ENCODE measurements at places on chromosomes 5 and 9. TPM values are rescaled to one million over a fixed set of nuclear protein-coding genes. Genes with fewer than 3 reads are reported as not detected.

RNF208 gene
- 16.3 TPM for polyA plus RNA-seq

ST6GALNAC4 gene
- polyA plus RNA-seq, result 15.6 TPM

SMIM3 gene
- polyA plus RNA-seq, result 24.4 TPM

MCC gene
- 33.5 TPM for polyA plus RNA-seq

SHISAL2B gene
- not detected for polyA plus RNA-seq

- no peak for DNase-seq
Observed at GRCh38 chr5:59767211-59767605, 126.3 kb downstream of the PDE4D start.

TMEM215 gene
- 0.26 TPM for polyA plus RNA-seq

GRCh38 chr5:81314581-81314980 lies 13.2 kb downstream of the ZCCHC9 start:
- DNase-seq, result no peak

DNA sequence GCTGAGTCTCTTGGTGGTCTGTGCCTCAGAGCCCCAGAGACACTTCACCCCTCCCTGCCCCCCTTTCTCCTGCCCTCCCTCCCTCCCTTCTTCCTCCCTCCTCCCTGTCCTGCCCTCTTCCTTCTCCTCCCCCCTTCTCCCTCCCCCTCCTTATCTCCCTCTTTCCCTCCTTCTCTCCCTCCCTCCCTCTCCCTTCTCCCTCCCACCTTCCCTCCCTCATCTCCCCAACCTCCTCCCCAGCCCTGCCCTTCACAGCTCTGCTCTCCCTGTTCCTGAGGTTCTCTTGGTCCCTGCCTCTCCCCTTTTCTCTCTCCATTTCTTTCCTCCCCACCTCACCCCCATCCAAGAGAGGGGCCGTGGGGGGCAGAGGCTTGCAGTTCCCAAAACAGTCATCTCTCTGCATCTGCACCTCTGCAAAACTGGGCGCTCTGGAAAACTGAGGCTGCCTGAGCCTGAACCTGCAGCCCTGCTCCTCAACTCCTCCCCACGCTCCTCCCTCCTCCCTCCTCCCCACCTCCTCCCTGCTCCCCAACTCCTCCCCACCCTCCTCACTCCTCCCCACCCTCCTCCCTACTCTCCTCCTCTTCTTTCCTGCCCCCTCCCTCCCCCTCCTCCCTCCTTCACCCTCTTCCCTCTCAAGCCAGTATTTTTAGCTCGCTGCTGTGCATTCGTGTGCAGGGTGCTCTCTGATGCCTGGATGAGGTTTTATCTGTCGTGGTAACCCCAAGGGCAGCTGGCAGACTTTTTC lies 219.1 kb downstream of the C9orf50 start:
- DNase-seq, result no peak

DNA sequence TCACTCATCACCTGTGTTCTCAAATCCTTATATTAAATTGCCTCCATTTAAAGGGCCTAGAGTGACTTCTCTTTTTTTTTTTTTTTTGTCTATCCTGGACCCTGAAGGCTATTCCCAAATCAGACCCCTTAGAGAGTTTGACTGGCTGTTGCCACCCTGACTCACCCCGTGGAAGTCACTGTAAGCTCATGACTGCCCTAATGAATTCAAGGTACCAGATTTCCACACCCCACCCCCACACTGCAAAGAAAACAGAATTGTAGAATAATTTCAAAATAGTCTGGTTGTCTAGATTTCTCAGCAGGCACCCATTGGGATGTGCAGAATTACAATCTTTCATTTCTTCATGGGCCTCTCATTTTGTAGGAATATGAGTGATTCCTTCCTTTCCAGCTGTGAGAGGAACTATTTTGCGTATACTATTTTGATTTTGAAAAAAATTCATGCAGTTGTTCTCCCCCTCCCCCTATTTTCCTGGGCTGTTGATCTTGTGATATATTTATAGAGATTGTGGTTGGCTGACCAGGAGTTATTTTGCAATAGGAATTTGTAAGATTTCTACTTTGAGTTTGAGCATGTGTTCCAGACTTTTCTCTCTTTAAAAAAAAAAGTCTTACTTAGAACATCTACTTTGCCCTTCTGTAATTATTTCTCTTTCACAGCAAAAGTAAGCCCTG lies 79.1 kb downstream of the ZNF618 start:
- no peak for DNase-seq

SLC35A4 gene
- 87.5 TPM for polyA plus RNA-seq

GRCh38 chr9:108125625-108126024 lies 636.1 kb upstream of the KLF4 start:
- no peak for DNase-seq

GRCh38 chr5:106956886-106957285 lies 713.9 kb downstream of the EFNA5 start:
- no peak for DNase-seq

- DNase-seq, result no peak
Observed at GRCh38 chr5:172713113-172713808, 57.7 kb downstream of the DUSP1 start.

DNA sequence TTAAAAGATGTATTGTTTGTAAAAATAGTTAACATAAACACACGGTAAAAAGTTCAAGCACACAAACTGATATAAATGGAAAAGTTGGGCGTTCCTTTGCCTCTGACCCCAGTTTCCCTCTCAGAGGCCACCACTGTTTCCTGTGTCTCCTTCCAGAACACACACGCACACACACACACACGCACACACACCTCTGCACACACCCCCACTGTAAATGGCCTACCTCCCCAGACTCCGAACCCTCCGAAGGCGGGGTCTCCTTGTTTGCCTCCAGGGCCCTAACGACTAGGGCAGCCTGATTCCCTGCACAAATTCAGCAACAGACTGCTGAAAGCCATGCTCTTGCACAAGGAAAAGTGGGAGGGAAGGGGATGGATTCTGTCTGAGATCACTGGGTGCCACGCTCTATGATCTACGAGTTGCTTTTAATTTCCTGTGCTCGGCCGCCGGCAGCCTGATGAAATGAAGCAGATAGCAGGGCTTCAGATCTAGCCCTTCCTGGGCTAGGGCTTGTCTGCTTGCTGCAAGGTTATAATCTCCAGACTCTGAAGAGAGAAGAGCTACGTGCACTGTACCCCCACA lies 184.0 kb upstream of the IL12B start:
- peak; percentile 36 for DNase-seq

CNTFR gene
- 49.2 TPM for polyA plus RNA-seq

ACOT12 gene
- polyA plus RNA-seq, result 0.91 TPM

GRCh38 chr9:130110166-130110565 lies 56.5 kb downstream of the GPR107 start:
- no peak for DNase-seq

DNA sequence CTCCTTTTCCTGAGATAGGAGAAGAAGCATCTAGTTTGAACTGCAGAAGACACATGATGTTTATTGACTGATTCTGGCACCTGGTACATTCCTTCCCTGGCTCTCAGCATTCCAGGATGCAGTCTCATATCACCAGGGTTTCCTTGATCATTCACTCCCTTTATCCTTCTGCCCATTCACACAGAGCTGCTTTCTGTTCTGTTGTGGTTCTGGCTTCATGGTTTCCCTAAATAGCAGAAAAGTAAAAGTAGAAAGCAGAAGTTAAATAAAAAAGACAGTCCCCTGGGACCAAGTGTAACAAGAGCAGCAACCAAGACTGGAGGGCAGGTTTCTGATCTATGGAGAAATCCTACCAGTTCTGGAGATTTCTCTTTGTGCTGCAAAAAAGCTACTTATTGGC lies 3.2 kb downstream of the IFNA8 start:
- DNase-seq, result no peak

GRCh38 chr5:6591671-6592288 lies 41.1 kb downstream of the NSUN2 start:
- no peak for DNase-seq

TLE1 gene
- polyA plus RNA-seq, result 75.4 TPM

- no peak for DNase-seq
Observed at GRCh38 chr9:16105168-16106020, 552.6 kb downstream of the CCDC171 start.

GRCh38 chr5:133780619-133781280 lies 168.4 kb upstream of the FSTL4 start:
- DNase-seq, result no peak

GRCh38 chr9:1046639-1047572 lies 3.3 kb upstream of the DMRT2 start:
- DNase-seq, result no peak

PFN3 gene
- 1.1 TPM for polyA plus RNA-seq

- peak; percentile 20 for DNase-seq
Observed at GRCh38 chr9:122904466-122904822, 715 bp downstream of the RC3H2 start.

FRRS1L gene
- 4.4 TPM for polyA plus RNA-seq

DNA sequence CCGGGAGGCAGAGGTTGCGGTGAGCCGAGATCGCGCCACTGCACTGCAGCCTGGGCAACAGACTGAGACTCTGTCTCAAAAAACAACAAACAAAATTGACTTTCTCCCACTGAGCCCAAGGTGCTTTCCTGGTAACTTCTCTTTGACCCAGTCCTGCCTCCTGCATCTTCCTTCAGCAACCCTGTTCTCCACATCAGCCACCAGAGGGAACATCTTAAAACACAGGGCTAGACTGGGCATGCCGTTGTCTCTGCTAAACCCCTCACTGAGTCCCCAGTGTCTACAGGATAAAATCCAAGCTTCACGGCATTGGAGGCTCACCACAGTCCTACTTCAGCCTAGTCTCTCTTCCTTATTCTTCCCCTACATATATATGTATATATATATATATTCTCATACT lies 39.8 kb upstream of the KCNMB1 start:
- DNase-seq, result no peak

- DNase-seq, result no peak
Observed at GRCh38 chr9:17656889-17657288, 78.0 kb downstream of the SH3GL2 start.

SH2D3C gene
- polyA plus RNA-seq, result 16.2 TPM

Measured in right renal pelvis (tissue), 4 donors.